ENCODE measurements at places on chromosomes 5 and 9. TPM values are rescaled to one million over a fixed set of nuclear protein-coding genes. Genes with fewer than 3 reads are reported as not detected.
A peak's percentile ranks its signal among the peaks of the same experiment; 100 is the strongest.

The SCGB3A1 gene
- total RNA-seq, result not detected

The CORO2A gene
- total RNA-seq, result 9.9 TPM

The CFAP77 gene
- total RNA-seq, result not detected

The SPATA31A3 gene
- total RNA-seq, result not detected

The PCDHGA6 gene
- 0.86 TPM for total RNA-seq

The LCN15 gene
- total RNA-seq, result 0.93 TPM

The BASP1 gene
- total RNA-seq, result 131 TPM

GRCh38 chr5:136686192-136686872, 321.0 kb upstream of the TRPC7 start:
- H3K4me1 ChIP-seq, result no peaks in the 10 kb centered on the region
- no peak overlapping the region for H3K4me3 ChIP-seq
- DNase-seq, result no peak
- peak overlapping the region; percentile 40 for H3K27ac ChIP-seq
- no peaks in the 10 kb centered on the region for H3K27me3 ChIP-seq
- H3K36me3 ChIP-seq, result no peaks in the 10 kb centered on the region

DNA sequence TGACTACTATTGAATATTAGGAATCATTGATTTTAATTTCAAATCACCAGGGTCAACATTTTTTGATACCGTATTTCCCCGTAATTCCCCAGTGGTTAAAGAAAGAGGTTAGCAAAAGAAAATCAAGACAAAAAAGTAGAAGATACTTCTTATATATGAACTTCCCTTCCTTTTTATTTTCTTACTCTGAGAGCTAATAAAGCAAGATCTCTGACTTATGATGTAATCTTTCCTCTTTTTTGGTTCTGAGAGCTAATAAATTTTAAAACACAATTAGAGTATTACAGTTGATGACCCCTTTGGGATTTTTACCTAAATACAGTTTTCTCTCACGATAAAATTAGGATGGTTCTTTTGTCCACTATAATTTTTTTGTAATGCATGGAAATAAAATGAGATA, 9.2 kb upstream of the FYB1 start:
- no peak overlapping the region for H3K4me3 ChIP-seq
- no peaks in the 10 kb centered on the region for H3K27me3 ChIP-seq
- no peak overlapping the region for H3K27ac ChIP-seq

DNA sequence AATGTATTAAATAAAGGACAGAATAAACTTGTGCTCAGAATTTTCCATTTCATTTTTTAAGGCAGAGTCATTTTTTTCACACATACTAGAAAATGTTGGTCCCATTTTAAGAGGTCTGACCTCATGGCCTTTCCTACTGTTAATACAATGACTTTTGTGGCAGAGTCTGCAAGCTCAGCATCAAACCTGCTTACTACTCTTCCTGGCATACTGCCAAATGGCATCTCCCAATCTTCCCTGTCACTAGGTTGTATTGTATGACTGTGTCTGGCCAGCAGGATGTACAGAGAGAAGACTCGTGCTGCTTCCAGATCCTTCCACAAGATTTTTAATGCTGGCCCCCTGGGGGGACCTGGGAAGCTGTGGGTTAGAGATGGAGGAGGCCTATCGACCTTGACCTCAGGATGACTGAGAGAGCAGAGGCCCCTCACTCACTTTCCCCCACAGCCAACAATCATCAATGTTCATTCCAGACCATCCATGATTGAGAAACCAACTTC, 64.7 kb downstream of the BARX1 start:
- no peak overlapping the region for H3K4me3 ChIP-seq
- no peak overlapping the region for H3K27ac ChIP-seq
- no peaks in the 10 kb centered on the region for H3K27me3 ChIP-seq

GRCh38 chr9:37801287-37801850, 772 bp downstream of the DCAF10 start:
- peak overlapping the region; percentile 94 for H3K27ac ChIP-seq
- H3K36me3 ChIP-seq, result peaks cover 11% of the 10 kb centered on the region
- H3K4me1 ChIP-seq, result peaks cover 31% of the 10 kb centered on the region
- H3K4me3 ChIP-seq, result peak overlapping the region; percentile 95

GRCh38 chr5:180080486-180081280, 9.1 kb upstream of the RNF130 start:
- H3K27ac ChIP-seq, result no peak overlapping the region
- no peaks in the 10 kb centered on the region for H3K36me3 ChIP-seq
- no peaks in the 10 kb centered on the region for H3K27me3 ChIP-seq
- no peak for DNase-seq

- H3K4me3 ChIP-seq, result no peak overlapping the region
- no peak for DNase-seq
- H3K27me3 ChIP-seq, result no peaks in the 10 kb centered on the region
- H3K27ac ChIP-seq, result no peak overlapping the region
- peaks cover 11% of the 10 kb centered on the region for H3K4me1 ChIP-seq
These were observed 156.4 kb upstream of the MAP3K1 start for GRCh38 chr5:56658972-56659371.

- H3K27ac ChIP-seq, result no peak overlapping the region
- H3K27me3 ChIP-seq, result no peaks in the 10 kb centered on the region
- peaks cover 17% of the 10 kb centered on the region for H3K36me3 ChIP-seq
- H3K4me1 ChIP-seq, result peaks cover 9% of the 10 kb centered on the region
- DNase-seq, result no peak
- H3K4me3 ChIP-seq, result no peak overlapping the region
These were observed 6.7 kb downstream of the FAF2 start for GRCh38 chr5:176454724-176455394.

- H3K27me3 ChIP-seq, result no peaks in the 10 kb centered on the region
- DNase-seq, result no peak
- H3K27ac ChIP-seq, result no peak overlapping the region
These were observed 101.3 kb downstream of the CNTLN start for GRCh38 chr9:17236147-17236546.

DNA sequence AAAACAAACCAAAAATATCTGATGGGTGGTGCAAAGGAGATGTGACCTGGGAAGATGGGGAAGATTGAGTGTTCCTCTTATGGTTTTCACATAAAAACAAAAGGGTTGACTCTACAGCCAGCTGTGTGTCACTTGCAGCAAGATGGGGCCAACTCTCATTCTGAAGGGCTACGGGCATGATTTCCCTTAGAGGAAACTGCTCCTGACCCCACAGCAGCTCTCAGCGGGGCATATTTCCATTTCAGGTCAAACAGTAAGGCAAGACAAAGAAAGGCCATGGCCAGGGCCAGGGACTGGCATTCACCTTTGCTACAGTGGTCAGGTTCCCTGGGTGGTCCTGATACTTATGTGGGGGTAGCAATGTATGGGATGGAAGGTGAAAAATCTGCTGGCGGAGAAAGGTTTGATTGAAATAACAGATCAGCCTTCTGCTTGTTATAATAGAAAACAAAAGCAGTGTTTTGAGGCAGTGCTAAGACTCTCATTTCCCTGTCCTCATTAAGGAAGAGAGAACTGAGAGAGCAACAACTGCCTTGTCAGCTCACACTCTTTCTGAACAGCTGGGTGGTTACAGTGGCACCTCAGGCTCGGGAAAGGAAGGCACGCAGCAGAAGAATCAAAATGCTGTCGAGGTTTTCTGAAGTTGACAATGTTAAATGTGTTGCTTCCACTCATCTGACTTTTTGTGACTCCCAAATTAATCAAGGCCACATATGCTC, 120.7 kb upstream of the PCA3 start:
- peaks cover 15% of the 10 kb centered on the region for H3K4me1 ChIP-seq
- no peak for DNase-seq
- H3K36me3 ChIP-seq, result no peaks in the 10 kb centered on the region
- no peak overlapping the region for H3K4me3 ChIP-seq

DNA sequence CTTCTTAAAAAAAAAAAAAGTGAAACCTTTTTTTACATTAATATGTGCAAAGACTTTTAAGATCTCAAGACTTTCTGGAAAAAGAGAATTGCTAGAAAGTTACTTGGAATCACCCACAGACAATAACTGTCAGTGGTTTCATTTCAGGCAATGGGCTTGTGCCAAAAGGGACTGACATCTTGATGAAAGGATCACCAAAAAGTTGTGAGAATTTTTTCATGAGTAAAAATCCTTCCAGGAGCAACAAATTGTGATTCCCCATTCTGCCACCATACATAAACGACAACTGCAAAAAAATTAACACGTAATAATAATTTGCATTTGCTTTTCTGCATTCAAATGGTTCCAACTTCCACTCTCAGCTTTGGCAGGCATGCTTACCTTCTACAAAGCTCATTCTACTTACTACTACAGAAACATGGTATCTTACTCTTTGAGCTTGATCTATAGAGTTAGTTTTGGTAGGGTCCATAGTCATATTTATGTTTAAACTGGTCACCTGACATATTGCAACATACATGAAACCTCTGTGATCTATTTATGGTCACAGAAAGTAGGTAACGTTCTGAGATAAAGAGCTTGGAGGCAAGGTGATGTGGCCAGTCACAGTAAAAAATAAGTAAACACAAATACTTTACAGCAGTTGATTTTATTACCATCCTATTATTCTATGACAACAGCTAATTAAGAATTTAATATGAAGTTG, 3.0 kb downstream of the NREP start:
- H3K4me3 ChIP-seq, result peak overlapping the region; percentile 79
- H3K27ac ChIP-seq, result no peak overlapping the region
- H3K36me3 ChIP-seq, result peaks cover 46% of the 10 kb centered on the region
- DNase-seq, result no peak
- peaks cover 31% of the 10 kb centered on the region for H3K4me1 ChIP-seq

- H3K36me3 ChIP-seq, result peaks cover 24% of the 10 kb centered on the region
- H3K27ac ChIP-seq, result no peak overlapping the region
- DNase-seq, result no peak
- H3K4me3 ChIP-seq, result no peak overlapping the region
These were observed 105.1 kb upstream of the GNA14 start for GRCh38 chr9:77753180-77753579.

DNA sequence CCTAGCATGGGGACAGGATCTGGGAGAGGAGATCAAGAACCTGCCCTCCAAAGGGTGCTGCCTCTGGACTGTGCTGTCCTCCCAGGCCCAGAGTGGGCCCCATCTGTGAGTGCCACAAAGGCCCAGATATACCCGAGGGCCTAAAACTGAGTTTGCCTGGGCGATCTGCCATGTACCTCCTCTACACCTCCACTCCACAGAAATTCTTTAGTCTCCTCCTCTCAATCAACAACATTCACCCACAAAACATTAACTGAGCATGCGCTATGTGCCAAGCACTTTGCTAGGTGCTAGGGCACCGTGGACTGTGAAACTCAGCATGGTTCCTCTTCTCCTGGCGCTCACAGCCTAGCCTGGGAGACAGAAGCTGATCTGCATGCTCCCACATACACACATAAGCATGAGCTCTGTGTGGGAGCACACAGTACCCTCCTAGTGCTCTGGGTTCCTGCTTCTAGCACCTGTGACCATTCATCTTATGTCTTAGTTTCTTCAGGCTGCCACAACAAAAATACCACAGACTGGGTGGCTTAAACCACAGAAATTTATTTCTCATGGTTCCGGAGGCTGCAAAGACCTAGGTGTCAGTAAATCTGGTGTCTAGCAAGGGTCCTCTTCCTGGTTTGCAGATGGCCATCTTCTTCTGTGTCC, 82.0 kb upstream of the FSTL4 start:
- no peak for DNase-seq
- H3K27me3 ChIP-seq, result peaks cover 48% of the 10 kb centered on the region
- no peaks in the 10 kb centered on the region for H3K36me3 ChIP-seq
- H3K4me1 ChIP-seq, result no peaks in the 10 kb centered on the region
- H3K27ac ChIP-seq, result no peak overlapping the region

DNA sequence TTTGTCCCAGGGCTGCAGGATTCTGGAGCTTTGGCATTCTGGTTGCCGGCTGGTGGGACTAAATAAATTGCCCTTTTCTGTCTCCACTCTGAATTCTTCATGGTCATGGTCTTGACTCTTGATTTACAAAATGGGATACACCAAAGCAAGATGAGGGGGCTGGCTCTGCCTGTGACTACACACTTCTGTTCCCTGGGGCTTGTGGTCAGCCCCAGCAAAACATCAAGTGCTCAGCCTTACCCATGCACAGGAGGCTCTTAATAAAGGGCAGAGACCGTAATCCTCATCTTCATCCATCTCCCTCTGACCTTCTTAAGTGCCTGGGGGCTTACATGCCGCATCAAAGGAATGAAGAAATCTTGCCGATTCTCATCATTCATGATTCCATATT, 198.0 kb downstream of the GNA14 start:
- H3K36me3 ChIP-seq, result peaks cover 4% of the 10 kb centered on the region
- H3K27ac ChIP-seq, result peak overlapping the region; percentile 1
- H3K4me1 ChIP-seq, result no peaks in the 10 kb centered on the region
- no peak for DNase-seq
- peaks cover 7% of the 10 kb centered on the region for H3K27me3 ChIP-seq
- H3K4me3 ChIP-seq, result no peak overlapping the region

DNA sequence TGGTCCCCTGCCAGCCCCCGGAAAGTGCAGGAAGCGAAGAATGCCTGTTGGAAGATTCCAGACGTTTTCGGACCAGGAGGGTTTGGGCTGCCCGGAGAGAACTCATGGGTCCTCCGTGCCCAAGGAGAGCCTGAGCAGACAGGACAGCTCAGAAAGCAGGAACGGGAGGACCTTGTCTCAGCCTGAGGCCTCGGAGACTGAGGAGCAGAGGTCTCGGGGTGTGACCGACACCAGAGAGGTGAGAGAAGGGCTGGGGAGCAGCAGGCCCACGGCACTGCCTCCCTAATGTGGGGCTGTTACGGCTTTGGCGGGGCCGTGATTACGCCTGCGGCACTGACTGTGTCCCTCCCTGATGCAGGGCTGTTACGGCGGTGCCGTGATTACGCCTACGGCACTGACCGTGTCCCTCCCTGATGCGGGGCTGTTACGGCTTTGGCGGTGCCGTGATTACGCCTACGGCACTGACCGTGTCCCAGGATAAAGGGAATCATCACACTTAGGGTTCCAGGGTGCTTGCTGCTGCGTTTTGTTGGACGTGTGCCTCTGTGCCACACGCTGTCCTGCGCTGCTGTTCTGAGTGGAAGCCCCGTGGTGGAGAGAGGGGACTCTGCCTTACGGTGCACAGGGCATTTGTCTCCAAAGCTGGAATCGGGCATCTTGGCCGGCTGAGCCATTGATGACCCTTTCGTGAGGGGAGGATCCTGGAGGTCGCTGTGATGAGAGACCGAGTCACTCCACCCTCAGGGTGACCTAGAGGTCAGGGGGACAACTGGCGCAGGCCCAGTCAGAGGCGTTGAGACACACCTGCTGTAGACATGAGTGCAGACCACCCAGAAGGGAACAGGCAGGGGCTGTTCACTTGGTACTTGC, 25.7 kb downstream of the CEP72 start:
- H3K4me1 ChIP-seq, result no peaks in the 10 kb centered on the region
- H3K27ac ChIP-seq, result no peak overlapping the region
- DNase-seq, result no peak
- peaks cover 14% of the 10 kb centered on the region for H3K36me3 ChIP-seq
- no peak overlapping the region for H3K4me3 ChIP-seq
- H3K27me3 ChIP-seq, result no peaks in the 10 kb centered on the region

- H3K4me3 ChIP-seq, result no peak overlapping the region
- no peaks in the 10 kb centered on the region for H3K27me3 ChIP-seq
- no peak for DNase-seq
- H3K36me3 ChIP-seq, result no peaks in the 10 kb centered on the region
- no peaks in the 10 kb centered on the region for H3K4me1 ChIP-seq
These were observed 54.9 kb downstream of the MTX3 start for GRCh38 chr5:79936002-79936645.
